ENCODE measurements at places on chromosomes 7 and 10.

GRCh38 chr7:18960725-18961124 lies 156.7 kb downstream of the TWIST1 start:
- DNase-seq, result no peak

- no peak for DNase-seq
Measured at GRCh38 chr7:44222074-44222473, 21.3 kb downstream of the YKT6 start.

DNA sequence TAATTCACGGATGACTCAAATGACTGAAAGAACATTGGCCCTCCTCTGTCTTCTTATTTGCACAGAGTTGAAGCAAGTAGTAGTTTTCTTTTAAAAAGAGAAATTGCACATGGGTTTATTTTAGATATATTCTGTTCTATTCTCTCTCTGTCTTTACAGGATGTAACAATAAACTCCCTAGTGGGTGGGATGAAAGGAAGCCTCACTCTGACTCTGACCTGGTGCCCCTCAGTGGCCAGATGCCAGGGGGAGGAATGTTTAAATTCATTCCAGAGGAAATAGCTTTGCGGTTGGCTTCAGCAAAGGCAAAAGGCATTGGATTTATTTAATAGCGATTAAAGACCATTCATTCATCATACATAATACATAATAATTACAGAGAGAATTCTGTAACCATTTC lies 156.4 kb upstream of the MTPN start:
- no peak for DNase-seq

DNA sequence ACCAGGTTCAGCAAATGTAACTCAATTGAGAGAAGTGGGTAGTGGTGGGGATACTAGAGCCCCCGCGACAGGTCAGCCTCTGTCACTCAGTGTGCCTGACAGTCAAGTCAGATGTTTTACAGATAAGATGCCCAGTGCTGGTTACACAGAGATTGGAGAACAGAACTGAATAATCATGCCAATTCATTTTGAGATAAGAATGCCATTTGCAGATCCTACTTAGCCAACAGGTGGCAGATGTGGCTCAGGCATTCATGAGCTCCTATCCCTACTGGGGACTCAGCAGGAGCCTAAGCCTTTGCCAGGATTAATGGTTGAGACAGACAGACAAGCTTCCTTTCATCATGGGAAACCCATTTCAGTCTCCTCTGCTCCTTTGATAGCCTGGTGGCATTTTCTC lies 137.8 kb downstream of the MAPK8 start:
- DNase-seq, result no peak

DNA sequence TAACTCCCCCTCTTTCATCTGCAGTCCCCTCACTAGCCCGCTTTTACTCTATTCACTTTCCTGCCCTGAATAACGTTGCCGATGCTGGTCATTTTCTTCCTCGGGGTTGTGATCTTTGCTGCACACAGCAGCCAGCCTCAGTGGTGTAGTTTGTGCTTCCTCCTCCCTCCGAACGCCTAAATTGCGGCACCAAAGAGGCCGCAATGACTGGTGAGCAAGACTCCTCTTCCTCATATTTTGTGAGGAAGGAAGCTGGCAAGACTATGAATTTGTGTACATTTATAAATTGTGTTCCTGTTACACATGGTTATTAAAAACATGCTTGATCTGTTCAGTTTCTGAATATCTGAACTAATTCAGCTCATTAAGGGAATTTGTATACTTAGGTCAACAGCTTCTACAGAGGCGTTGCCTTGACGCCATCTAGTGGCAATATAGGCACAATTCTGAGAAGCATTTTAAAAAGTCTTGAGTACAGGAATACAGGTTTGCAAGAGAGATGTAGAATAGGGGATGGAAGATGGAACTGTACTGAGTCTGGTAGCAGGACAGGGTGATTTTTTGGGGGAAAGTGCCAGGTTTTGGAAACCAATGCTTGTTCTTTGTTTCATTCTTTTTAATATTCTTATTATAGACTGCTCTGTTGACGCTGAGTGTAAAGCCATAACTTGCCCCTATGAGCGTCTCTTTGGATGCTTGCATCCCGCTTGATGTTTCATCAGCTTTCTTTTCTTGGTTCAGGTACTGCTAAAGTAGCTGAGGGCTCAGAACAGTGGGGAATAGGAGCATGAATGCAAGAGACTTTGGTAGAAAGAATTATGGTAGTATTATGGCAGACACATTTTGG lies 4.1 kb upstream of the TAS2R5 start:
- peak; percentile 36 for DNase-seq

Measured in suppressor macrophage (primary cell).